ENCODE measurements at places on chromosomes 13 and 19.

GRCh38 chr13:46101002-46101401 is 3.8 kb downstream of the CPB2 start:
- no peak for DNase-seq

DNA sequence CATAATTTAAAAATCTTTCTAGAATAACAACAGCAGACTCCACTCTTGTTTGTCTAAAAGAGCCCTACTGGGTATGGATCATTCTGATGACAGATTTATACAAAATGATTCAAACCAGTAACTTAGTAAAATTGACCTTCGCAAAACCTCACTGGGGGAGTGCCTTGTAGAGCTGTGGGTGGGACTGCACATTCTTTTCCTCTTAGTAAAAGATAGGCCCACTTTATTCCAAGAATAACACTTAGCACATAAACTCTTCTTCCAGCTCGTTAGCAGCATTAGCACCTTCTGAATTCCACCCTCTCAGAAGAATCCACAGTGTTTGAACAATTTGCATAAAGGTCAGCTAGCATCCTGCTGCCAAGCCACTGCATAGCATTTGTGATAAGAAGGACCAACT is 106.8 kb downstream of the STOML3 start:
- DNase-seq: no peak

DNA sequence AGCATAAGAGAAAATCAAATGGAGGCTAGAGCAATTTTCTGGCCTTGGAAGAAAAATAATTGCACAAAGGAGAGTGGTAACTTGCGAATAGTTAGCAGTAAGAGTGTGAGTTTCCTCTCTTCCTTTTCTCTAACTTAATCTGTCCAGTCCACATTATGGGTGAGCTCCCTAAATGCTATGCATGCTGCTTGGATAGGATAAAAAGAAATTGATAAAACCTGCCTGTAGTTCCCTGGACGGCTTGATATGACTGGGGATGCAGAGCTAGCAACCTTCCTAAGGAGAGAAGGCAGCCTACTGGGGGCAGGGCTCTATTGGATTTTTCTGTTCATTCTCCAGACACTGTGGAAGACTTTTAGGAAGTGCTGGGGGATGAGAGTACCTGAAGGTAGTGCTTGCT is 311.3 kb downstream of the LMO7 start:
- no peak for DNase-seq

- DNase-seq: no peak
Observed at GRCh38 chr13:24233351-24233901, 72.9 kb downstream of the SPATA13 start.

- DNase-seq: no peak
Observed at GRCh38 chr19:48284896-48285295, 15.0 kb downstream of the ZNF114 start.

GRCh38 chr19:29303069-29303718 is 90.2 kb upstream of the UQCRFS1 start:
- no peak for DNase-seq

- no peak for DNase-seq
Observed at GRCh38 chr19:28710278-28710677, 502.7 kb downstream of the UQCRFS1 start.

Measured in stimulated activated CD8-positive, alpha-beta memory T cell treated with anti-CD3 and anti-CD28 coated beads, Interleukin-12 subunit alpha, Interleukin-12 subunit beta, amount 100 ng/mL, for 4 hours (primary cell).